ENCODE measurements at places on chromosomes 12 and 14.

DNA sequence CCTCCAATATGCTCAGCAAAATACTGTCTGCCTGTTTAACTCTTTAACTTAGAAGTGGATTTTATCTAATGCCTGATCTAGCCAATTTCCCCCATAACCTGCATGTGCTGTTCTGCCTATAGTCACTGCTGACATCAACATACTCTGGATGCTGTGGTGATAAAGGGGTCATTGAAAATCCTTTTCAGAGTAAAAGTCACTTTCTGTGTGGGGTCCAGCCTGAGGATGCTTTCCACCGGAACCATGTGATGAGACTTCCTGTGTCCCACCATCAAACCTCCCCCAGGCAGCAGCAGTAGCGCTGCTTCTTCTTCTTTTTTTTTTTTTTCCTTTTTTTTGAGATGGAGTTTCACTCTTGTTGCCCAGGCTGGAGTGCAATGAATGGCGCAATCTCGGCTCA lies 607.0 kb downstream of the BCL11B start:
- DNase-seq, result peak; percentile 5

- no peak for DNase-seq
Measured at GRCh38 chr14:50800032-50800431, 30.9 kb downstream of the NIN start.

- no peak for DNase-seq
Measured at GRCh38 chr12:131825146-131825892, 2.9 kb upstream of the MMP17 start.

- no peak for DNase-seq
Measured at GRCh38 chr14:100450736-100451135, 127.6 kb downstream of the SLC25A47 start.

DNA sequence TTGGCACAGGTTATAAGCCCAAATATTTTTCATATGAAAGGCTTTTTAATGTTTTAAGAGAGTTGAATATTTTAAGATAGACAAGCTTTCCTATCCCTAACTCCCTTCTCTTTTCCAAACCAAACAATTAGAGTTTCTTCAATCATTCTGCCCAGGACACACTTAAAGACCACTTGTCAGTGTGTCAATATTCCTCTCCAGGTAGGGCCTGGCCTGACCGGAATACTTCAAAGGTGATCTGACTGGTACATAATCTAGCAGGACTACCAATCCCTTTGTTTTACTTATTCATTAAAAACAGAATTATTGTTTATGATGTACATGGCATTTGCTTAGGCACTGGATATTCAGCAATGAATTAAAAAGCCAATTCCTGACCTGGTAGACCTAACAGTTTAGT lies 24.2 kb upstream of the SNRPF start:
- no peak for DNase-seq

DNA sequence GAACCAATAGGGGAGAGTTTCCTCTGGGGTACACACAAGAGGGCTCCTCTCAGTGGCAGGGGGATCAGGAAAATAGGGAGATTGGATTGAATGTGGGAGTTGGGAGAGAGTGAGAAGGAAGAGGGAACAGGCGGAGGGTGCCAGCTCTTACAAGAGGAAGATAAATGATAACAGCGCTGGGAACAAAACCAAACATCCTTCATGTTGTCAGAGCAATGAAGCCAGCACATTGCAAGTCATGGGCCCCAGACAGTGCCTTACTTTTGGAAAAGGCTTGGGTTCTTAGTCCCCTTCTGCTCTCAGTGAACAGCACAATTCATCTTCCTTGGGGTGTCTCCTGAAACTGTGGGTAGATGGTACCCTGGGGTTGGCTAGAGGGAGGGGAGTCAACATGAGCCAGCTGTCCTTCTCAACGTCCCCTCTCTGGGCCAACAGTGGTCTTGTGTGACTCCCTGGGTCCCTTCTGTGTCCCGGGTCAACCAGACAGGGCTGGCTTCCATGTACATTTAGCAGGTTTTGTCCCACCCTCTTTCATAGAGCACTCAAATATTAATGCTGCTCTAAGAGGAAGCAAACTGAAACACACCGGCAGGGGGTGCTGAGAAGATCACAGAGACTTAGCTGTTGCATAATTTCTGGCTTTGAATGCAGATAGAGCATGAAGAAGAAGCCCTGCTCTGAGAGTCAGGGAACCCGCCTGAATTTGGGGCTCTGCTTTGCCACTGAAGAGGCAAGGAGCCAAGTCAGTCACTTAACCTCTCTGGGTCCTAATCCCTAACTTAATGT lies 138.5 kb downstream of the ESRRB start:
- peak; percentile 7 for DNase-seq

DNA sequence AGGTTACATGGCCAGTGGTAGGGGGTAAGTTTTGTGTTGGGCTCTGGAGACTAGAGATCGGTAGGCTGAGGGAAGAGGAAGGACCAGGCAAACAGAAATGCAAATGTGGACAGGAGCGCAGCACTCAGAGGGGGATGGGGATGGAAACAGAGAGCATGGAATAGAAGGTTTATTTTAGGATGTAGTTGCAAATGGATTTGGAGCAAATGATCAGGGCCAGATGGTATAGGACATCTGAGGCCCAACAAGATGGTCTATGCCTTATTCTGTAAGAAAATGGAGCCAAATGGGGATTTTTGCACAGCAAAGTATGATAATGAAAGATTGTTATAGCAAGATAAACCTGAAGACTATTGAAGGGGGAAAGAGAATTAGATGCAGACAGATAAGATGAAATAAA lies 102.5 kb upstream of the PTPRB start:
- DNase-seq, result no peak

DNA sequence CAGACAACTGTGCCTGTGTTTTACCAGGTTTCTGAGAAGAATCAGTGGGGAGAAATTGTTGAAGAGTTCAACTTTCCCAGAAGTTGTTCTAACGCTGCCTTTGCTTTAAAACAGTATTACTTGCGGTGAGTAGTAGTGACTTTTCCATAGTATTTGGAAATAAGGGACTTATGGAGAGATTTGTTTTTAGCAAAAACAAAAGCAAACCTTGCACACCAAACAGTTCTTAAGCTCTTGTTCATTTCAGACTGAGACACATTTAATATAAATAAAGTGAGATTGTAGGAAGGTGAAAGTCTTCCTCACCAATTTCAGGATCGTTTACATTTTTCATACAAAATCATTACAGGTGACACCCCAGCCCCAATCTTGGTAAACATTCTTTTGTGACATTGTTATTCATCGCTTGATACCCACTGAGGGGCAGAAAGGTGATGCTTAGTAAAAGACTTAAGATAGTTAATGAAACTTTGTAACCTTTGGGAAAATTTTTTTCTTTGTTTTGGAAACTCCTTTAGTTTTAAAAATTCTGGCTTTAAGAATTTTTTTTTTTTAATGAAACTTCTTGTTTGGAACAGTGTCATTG lies 1.8 kb downstream of the ARID2 start:
- DNase-seq, result no peak
